ENCODE measurements at places on chromosomes 7 and 10. TPM values are rescaled to one million over a fixed set of nuclear protein-coding genes. Genes with fewer than 3 reads are reported as not detected.

DNA sequence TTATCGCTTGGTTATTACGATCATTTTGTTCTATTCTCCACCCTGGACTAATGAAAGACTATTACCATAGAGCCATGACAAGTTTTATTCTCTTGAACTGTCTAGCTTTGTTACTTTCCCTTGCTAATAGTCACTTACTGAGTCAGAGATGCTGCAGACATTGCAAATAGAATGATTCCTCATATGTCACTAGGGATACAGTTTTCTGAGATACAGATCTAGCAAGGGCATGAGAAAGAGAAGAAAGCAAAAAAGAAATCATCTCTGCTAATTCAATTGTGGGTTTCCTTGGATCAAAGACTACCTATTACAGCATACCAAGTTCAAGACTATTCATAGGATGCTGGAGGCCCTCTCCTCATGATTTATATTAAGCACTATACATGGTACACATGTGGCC is 204.3 kb downstream of the MBL2 start:
- no peak for DNase-seq

- no peak for DNase-seq
Measured at GRCh38 chr7:84112771-84113170, 81.8 kb downstream of the SEMA3A start.

- peak; percentile 38 for DNase-seq
Measured at GRCh38 chr10:68223535-68224165, 8.3 kb downstream of the ATOH7 start.

GRCh38 chr10:78717200-78717599 is 351.6 kb upstream of the ZMIZ1 start:
- no peak for DNase-seq

- no peak for DNase-seq
Measured at GRCh38 chr10:126092366-126093215, 196.2 kb downstream of the FANK1 start.

- DNase-seq = no peak
Measured at GRCh38 chr10:15472008-15472407, 100.9 kb upstream of the FAM171A1 start.

- DNase-seq = peak; percentile 16
Measured at GRCh38 chr7:149161241-149161848, 14.1 kb downstream of the ZNF398 start.

- DNase-seq = no peak
Measured at GRCh38 chr10:97016728-97017473, 168.9 kb downstream of the SLIT1 start.

DNA sequence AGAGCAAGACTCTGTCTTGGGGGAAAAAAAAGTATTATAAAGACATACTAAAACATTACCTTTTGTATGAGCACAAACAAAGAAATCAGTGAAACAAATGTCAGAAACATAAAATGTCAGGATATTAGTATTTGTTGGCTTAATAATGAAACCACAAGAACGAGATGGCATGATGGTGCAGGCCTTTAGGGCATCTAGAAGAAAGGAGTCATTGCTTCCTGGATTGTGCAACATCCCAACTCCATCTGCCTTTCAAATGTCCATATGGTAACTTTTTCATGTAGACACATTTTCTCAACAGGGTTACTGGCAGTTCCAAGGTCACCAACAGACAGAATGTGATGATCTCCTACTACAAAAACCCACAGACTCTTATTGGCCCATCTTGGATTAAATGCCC is 96.6 kb downstream of the ZNF248 start:
- DNase-seq = no peak

Gene METTL27
- polyA plus RNA-seq = 5.8 TPM

Gene CYP3A4
- not detected for polyA plus RNA-seq

GRCh38 chr10:79374312-79375191 is 27.3 kb downstream of the PPIF start:
- DNase-seq = peak; percentile 62

- no peak for DNase-seq
Measured at GRCh38 chr10:104657457-104657856, 16.4 kb downstream of the SORCS3 start.

DNA sequence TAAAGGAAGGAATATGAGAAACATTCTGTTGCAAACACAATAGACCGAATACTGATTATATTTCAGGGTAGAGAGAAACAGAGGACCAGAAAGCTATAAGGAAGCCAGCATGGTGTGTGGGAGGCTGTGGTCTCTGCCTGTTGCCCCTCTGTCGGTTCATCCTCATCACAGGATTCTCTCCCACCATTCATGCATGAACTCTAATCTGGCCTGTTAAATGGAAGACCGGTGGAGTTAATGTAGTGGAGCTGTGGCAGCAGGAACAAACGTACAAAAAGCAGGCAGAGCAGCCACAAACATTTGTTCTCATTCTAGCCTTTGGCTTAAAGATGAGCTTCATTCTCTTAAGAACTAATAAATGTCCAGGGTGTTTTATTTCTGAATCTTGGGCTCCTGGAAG is 902.4 kb downstream of the LRMDA start:
- no peak for DNase-seq

Gene PTPRE
- polyA plus RNA-seq = 1.5 TPM

Gene CNPY1
- not detected for polyA plus RNA-seq

DNA sequence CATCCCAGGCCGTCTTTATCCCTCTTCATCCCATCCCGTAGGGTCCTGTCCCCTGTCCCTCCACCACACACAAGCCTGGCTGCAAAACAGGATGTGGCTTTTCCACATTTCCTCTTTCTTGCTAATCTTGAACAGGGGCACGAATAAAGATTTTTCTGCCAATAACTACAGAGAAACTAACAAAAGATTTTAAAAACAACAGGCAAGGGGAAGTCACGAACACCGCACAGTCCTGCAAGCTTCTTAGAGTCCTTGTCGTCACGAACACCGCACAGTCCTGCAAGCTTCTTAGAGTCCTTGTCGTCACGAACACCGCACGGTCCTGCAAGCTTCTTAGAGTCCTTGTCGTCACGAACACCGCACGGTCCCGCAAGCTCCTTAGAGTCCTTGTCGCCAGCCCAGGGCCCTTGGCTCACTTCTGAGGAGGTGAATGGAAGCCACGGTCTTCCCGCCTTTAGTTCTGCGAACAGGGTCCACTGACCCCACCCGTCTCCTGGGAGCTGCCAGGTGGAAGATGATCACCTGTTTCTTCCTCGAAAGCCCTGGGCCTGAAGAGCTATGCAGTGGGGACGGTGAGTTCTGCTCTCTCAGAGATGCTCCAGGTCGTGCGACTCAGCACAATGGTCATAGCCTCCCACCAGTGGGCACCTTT is 10.3 kb upstream of the INSIG1 start:
- no peak for DNase-seq

DNA sequence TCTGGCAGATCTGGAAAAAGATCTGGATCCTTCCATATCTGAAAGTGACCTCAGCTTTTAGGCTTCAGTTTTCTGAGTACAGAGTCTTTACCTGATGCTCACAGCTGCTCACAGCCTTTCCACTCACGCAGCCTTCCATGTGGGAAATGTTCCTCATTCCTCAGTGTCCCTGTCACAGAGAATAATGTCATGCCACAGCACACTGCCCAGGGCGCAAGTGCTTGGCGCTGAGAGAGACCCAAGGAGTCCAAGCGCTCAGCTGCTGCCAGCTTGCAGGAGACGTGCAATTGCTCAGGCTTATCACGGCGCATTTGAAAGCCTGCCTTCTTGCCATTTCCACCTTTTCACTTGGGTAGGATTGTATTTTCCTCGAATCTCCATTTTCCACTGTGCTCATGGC is 271.9 kb upstream of the MKI67 start:
- DNase-seq = no peak

- no peak for DNase-seq
Measured at GRCh38 chr10:28993861-28994260, 295.0 kb upstream of the LYZL1 start.

- peak; percentile 89 for DNase-seq
Measured at GRCh38 chr10:21292763-21293517, 232.5 kb downstream of the SKIDA1 start.

Gene IDI2
- polyA plus RNA-seq = not detected

GRCh38 chr10:87918254-87918859 is 54.9 kb downstream of the PTEN start:
- DNase-seq = no peak

DNA sequence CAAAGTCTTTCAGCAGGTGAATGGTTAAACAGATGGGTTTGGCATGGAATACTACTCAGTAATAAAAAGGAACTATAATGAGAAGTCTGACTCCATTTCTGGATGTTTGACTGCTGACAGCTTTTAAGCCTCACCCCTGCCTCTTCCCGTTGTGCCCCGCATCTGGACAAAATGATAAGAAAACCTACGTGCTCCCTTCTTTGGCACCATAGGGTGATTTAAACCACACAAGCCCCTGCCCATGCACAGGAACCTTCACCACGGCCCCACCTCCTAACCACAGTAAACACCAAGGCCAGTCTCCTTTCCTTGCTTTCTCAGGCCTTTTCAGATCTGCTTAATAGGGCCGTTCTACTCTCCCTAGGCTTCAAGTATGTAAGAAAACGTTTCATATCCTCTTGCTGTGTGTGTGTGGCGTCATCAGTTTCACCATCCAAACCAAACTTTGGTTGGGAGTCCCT is 47.1 kb upstream of the UBN2 start:
- DNase-seq = no peak

DNA sequence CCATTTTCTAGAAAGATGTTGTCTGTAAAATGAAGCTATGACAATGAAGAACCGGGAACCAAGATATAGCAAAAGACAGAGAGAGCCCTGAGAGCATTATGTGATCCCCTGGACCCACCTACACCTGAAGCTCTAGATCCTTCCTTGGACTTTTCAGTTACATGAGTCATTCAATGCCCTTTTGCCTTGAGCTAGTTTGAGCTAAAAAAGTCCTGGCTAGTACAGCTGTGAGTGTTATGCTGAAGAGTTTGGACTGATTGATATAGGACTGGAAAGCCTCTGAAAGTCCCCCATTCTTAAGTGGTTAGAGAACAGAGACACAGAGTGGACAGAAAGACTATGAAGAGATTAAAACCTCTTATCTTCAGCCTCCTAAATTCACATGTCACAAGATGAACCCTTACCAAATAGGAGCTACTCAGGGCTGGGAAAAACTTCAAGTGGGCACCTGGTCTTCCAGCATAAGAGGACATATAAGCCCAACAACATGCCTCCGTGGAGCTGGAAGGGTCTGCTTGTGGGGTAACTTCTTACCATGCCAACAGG is 386.8 kb upstream of the NFE2L3 start:
- DNase-seq = no peak

Gene WDR91
- polyA plus RNA-seq = 5.5 TPM

DNA sequence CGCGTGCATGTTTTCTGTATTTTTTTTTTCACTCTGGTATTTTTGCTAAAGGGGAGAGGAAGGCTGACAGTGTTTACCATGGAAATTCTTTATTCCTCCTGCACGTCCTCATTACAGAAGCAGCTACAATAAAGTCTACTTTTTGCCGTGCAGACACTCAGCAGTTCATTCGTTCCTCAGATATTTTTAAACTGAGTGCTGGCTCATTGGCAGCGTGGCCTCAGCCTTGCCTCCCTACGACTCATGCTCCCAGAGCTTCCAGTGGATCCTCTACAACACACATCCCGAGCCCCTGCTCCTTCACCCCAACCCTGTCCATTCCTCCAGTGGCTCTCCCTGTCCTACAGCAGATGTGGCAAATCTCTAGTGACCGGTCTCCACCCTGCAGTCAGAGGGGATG is 239.2 kb upstream of the ZMIZ1 start:
- no peak for DNase-seq

DNA sequence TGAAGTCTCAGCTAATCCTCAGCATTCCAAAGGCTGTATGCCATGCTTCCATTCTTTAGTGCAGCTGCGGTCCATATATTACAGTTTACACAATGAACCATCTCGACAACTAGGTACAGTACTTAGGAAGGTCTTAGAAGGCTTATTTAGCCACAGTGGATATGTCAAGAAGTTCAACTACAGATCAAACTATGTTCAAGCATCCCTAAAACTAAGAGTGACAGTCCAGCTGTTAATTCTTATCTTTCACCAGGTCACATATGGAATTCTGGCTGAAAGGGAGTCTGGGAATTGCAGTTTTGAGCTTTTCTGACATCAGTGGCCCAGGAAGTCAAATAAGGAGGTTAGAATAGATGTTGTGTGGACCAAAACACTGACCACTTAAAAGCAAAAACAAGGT is 106.8 kb downstream of the SDHAF3 start:
- no peak for DNase-seq

GRCh38 chr7:12229046-12229445 is 18.0 kb downstream of the TMEM106B start:
- DNase-seq = no peak

DNA sequence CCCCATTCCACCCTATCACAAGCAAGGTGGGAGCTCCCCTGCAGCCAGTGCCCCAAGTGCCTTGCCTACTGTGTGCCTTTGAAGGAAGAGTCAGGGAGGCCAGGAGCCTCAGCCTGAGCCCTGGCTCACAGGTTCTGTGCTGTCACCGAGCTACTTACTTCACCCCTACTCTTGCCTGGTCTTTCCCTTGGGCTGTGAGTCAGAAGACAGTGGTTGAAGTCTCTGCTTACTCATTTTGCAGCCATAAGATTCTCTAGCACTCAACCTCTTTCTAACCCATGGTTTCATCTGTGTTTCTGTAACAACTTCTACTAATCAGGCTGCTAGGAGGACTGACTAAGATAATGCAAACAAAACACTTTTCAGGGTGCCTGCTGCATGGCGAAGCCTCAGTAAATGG is 114.5 kb downstream of the PLCE1 start:
- DNase-seq = peak; percentile 35

DNA sequence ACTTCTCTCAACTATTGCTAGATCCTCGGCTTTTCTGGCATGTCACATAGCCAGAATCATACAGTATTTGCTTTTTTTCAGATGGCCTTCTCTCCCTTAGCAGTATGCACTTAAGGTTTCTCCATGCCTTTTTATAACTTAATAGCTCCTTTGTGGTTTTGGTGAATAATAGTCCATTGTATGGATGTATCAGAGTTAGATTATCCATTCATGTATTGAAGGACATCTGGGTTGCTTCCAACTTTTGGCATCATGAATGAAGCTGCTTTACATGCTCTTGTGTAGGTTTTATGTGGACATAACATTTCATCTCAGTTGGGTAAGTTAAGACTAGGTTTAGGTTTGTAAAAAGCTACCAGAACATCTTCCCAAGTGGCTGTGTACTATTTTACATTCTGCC is 4.6 kb downstream of the ATP5F1C start:
- no peak for DNase-seq

Gene SAMD9
- polyA plus RNA-seq = 5.0 TPM
